ENCODE measurements at places on chromosomes 6 and 20. TPM values are rescaled to one million over a fixed set of nuclear protein-coding genes. Genes with fewer than 3 reads are reported as not detected.
A peak's percentile ranks its signal among the peaks of the same experiment; 100 is the strongest.

AIF1 gene
- total RNA-seq: not detected

DNA sequence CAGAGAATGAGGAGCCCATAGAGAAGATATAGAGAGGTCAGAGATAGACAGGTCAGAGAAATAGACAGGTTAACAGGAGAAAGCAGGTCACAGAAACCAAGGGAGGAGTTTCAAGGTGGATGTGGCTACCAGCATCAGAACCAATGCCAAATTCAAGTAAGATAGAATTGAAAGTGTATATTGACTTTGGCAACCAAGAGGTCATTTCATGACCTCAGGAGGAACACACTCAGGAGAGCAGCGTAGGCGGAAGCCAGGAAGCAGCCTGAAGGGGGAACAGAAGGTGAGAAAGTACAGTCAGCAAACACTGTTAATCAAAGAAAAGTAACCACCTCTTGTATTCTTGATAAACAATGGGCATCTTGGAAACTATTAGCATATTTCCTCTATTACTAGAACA is 33.9 kb upstream of the ALDH8A1 start:
- DNase-seq: no peak

DNA sequence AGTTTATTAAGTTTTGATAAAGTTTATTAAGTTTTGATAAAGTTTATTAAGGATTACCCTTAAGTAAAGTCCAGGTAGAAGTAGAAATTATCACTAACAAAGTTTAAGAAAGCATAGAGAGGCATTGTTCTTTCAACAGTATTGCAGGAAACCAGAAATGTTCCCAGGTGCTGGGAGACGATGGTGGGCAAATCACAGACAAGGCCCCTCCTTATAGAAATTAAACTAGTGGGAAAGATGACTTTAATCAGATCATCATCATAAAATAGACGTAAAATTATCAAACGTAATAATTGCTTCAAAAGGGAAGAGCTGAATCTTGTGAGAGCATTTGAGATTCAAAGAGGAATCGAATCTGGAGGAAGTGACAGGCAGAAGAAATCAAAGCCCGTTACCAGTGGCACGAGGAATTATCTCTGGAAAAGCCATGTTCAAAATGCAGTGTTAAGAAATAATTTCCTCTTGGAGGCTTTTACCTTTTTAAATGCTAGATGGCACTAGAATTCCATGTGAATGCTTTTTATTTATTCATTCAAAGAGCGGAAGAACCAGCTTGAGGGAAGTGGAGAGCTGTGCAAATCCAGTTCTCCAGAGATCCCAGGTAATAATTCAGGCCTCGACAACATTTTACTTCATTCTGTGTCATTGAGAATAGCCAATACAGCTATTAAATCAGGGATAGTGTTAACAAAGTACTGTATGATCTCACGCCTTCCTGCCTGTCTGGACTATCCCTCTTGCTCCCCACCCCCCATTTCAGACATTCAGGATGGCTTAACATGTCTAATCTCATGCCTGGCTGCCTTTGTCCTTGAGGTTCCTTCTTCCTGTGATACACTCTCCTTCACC is 1.0 kb upstream of the APMAP start:
- DNase-seq: peak; percentile 79

DNA sequence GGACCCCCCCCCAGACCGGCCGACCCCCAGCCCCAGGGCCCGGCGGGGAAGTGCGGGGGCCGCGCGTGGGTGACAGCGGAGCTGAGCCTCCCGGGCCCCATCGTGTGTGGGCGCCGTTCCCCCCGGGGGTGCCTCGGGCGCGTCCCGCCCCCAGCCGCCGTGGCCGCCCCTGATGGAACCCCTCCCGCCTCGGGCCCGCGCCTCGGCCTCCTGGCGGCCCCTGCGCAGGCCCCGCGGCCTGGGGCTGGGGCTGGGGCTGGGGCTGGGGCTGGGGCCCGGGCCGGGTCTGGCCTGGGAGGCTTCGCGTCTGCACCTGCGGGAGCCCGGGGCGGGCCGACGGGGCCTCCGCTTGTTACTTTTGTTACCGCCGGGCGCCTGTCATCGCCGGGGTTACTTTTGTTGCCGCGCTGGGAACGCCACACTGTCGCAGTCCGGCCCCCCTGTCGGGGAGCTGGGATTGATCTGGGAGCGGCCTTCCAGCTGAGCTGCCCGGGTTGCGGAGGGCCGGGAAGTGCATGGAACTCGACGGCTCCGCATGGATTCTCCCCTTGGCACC is 598 bp downstream of the OGFR start:
- peak; percentile 58 for DNase-seq
